Epithelial cell of proximal tubule (primary cell): ENCODE measurements at places on chromosomes 5 and 9. TPM values are rescaled to one million over a fixed set of nuclear protein-coding genes. Genes with fewer than 3 reads are reported as not detected.

The SAPCD2 gene
- 25.6 and 51.3 TPM in 2 replicates for total RNA-seq

The DBH gene
- total RNA-seq = not detected in 2 replicates

The SLC45A2 gene
- not detected in 2 replicates for total RNA-seq

GRCh38 chr5:89556215-89556913, 673.4 kb upstream of the MEF2C start:
- DNase-seq = no peak

DNA sequence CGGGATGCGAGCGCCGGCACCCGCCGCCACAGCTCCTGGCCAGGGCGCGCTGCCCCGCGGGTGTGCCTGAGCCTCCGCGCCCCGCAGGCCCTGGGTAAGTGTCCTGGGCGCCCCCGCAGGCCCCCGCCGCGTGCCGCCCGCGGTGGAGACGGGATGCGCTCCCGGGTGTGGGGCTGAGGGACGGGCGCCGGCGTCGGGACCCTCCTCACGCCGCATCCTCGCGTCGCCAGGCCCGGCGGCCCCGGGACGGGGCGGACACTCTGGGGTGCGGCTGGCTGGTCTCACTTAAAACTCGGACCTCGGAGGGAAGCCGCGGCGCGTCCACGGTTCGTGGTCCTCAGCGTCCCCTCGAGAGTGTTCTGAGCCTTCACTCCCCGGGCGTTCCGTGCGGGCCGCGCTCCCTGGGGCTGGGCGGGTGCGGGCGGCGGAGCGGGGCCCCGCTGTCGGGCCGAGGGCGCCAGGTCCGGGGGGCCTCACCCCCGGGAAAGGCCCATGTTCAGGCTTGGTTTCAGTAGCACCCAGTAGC, 275 bp downstream of the AHRR start:
- DNase-seq = no peak

GRCh38 chr5:126348855-126349635, 74.2 kb upstream of the GRAMD2B start:
- DNase-seq = no peak

DNA sequence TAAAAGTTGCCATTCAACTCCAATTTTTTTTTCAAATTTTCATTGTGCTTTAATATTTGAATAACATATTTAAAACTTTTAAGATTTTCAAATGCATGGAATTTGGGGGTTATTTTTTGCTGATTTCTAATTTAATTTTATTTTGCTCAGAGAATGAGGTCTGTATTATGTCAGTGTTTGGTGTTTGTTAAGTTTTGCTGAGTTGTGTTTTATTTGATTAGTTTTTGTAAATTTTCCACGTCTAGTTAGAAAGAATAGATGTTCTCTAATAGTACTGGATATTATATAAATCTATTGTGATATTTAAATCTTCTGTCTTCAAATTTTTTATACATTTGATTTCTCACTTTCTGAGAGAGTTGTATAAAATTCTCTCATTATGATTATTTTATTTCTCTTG, 145.9 kb downstream of the MACIR start:
- DNase-seq = no peak
